ENCODE measurements at places on chromosomes 1 and 21. TPM values are rescaled to one million over a fixed set of nuclear protein-coding genes. Genes with fewer than 3 reads are reported as not detected.

GRCh38 chr1:170885551-170885950, 49.8 kb upstream of the MROH9 start:
- DNase-seq = no peak

DNA sequence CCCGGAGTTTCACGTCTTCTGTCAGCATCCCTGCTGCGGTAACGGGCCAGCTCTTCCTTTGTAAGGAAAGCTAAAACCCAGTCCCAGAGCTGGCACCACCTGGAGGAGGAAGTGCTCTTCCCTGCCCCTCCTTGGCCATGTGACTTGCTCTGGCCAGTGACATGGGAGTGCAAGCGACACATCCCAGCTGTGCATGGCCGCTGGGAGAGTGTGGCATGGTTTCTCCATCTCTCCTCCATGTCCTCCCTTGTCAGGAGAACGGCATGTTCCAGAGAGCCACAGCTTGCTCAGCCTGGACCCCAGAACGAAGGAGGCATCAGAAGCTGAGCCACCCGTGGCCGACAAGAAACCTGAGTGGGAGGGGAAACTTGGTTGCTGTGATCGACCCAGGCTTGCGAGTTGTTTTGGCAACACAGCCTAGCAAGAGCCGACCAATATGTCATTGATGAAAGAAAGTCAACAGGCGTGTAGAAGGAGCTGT, 2.7 kb upstream of the PRXL2B start:
- DNase-seq = peak; percentile 79

Gene PRR9
- total RNA-seq = not detected

Gene OR6N1
- not detected for total RNA-seq

DNA sequence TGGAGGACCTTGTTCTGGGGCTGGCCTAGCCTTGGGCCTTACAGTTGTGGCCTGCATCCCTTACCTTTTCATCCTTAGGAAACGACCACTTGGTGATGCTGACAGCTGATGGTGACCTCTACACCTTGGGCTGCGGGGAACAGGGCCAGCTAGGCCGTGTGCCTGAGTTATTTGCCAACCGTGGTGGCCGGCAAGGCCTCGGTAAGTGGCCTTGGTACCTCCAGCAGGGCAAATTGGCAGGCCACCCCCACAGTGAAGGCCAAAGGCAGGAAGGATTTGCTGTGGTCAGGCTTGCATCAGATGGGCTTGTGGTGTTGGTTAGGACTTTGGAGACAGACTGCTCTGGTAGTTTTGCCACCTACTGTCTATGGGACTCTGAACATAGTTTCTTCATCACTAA, 17.7 kb upstream of the TRNAU1AP start:
- DNase-seq = no peak

All from activated CD4-positive, alpha-beta T cell treated with anti-CD3 and anti-CD28 coated beads, Interleukin-2, amount 10 ng/mL, durations not matched to agents 24 days and 14 days (primary cell).